Esophagus squamous epithelium (tissue), 5 donors: ENCODE measurements at places on chromosomes 7 and 10.

DNA sequence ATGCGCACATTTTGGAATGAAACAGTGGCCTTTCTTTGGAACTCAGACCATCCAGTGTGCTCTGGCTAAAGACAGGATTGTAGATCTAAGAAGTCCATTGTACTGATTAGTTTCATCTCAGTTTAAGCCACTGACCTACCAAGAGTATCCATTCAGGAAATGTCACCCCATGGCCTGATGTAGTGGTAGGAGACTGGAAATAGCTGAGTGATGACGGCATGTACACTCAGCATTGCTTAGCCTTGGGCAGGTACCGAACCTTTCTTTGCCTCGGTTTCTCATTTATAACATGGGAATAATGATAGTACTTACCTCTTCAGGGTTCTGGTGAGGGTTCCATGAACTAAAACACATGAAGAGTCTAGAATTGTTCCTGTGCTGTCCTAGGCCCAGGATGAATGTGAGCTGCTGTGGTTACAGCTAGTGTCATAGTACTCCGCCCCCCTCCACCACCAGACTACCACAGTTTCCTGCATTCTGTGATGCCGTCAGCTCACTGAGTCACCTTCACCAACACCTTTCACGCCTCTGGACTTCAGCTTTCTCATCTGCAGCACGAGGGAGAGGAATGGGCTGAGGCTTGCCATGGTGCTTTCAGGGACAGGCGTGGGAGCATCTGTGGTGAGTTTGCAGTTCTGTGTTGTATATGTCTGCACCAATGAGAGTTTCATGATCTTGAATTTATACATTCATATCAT, 484.0 kb upstream of the GALNT17 start:
- DNase-seq = no peak

DNA sequence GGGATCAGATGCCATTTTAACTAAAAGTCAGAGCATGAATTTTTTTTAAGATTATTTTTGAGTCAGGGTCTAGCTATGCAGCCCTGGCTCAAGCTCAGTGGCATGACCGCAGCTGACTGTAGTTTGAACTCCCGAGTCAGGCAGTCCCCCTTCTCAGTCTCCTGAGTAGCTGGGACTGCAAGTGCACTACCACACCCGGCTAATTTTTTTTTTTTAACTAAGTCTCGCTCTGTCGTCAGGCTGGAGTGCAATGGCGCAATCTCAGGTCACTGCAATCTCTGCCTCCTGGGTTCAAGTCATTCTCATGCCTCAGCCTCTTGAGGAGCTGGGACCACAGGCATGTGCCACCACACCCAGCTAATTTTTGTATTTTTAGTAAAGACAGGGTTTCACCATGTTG, 7.8 kb downstream of the TAS2R41 start:
- no peak for DNase-seq

- DNase-seq = no peak
These were observed 247.6 kb downstream of the AUTS2 start for GRCh38 chr7:69845721-69846495.

DNA sequence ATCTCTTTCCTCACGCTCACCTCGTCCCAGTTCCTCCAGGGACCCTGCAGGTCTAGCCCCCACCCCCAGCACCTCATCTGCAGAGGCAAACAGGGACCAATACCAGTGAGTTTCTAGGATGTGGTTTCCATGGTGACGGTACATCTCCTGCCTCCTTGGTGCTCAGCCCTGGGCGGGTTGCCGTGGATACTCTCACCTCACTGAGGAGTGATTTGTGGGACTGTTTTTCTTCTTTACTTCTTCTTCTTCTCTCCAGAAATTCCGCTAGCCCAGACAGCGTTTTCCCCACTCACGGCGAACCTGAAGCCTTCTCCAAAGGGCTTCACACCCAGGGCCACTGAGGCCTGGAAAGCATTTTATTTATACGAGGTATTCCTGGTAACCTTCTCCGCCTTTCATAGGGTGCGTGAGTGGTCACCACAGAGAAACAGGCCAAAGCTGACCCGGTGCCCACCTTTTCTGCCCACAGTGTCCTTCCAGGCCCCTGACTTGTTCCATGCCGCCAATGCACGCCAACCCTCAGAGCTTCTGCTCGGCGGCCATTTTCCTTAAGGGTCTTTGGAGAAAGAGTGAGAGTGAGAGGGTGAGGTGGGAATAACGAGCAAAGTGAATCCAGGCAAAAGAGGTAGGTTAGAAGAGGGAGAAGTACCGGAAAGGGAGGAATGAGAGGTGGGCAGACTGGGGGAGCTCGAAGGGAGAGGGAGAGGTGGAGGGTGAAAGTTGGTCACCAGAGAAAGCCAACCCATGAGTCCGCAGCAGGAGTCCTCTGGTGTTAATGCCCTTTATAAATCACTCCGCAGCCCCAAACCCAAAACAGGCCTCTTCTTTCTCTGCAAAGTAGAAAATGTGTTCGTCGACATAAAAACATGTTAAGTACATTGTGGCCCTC, 15.5 kb downstream of the FAM241B start:
- no peak for DNase-seq

DNA sequence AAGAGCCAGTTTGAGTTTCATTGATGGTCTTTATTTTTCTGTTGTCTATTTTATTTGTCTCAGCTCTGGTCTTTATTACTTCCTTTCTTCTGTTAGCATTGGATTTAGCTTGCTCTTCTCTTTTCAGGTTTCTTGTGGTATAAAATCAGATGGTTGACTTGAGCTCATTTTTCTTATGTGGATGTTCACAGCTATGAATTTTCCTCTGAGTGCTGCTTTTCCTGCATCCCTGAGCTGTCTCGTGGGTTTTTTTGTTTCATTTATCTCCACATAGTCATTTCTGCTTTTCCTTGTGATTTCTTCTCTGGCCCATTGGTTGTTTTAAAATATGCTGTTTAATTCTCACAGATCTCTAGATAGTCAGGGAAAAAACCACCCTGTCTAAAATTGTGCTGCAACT, 19.7 kb downstream of the ADGRA1 start:
- DNase-seq = no peak
